ENCODE measurements at places on chromosomes 5 and 9.
A peak's percentile ranks its signal among the peaks of the same experiment; 100 is the strongest.

- DNase-seq = no peak
Observed at GRCh38 chr5:57642066-57642465, 159.5 kb upstream of the ACTBL2 start.

DNA sequence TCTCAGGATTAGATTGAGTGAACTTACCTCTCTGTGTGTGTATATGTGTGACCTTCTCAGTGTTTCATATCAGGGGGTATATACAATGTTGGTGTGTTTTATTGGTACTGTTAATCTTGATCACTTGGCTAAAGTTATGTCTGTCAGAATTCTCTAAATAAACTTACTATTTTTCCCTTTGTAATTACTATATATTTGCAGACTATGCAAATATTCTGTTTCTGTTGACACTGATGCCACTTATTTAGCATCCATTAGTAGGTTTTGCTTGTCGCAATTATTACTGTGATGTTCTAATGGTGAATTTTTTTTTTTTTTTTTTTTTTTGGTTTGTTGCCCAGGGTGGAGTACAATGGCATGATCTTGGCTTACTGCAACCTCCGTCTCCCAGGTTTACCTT lies 42.9 kb upstream of the NR5A1 start:
- no peak for DNase-seq

- DNase-seq = no peak
Observed at GRCh38 chr5:14879393-14879792, 7.8 kb upstream of the ANKH start.

DNA sequence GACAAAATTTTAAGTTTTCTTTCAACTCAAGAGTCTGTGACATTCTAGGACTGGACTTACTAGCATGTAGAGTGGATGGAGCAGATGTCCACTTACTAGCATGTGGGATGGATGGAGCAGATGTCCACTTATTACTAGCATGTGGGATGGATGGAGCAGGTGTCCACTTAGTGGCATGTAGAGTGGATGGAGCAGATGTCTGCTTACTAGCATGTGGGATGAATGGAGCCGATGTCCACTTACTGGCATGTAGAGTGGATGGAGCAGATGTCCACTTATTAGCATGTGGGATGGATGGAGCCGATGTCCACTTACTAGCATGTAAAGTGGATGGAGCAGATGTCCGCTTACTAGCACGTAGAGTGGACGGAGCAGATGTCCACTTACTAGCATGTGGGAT lies 2.4 kb downstream of the SLC36A1 start:
- DNase-seq = no peak

DNA sequence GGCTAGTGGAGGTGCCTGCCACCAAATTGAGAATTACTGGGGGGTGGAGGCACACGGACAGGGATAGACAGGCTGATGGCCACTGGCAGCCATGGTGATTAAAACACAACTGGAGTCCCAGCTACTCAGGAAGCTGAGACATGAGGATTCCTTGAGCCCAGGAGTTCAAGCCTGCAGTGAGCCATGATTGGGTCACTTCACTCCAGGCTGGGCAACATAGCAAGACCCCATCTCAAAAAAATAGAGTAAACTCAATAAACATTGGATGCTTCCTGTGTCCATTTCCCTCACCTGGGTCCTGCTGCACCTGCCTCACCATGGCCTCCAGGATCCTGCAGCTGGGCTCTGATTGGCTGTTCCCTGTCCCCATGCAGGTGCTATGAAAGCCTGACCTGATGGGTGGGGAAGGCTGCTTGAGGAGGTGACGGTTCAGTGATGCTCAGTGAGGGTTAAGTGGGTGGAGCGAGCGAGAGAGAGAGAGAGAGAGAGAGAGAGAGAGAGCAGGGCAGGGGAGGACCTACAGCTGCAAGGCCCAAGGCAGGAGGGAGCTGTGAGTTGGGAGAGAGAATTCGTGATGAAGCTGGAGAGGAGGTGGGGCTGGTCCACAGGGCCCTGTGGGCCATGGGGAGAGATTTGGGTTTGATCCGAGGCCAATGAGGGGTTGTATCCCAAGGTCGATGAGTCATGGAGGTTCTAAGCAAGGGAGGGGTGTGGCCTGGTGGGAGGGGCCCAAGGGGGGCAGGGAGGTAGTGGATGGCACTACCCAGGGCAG lies 36.7 kb upstream of the FUBP3 start:
- DNase-seq = peak; percentile 22

- DNase-seq = no peak
Observed at GRCh38 chr9:114676901-114677300, 5.1 kb downstream of the TEX48 start.
